NCI-H345 (cell line): ENCODE measurements at places on chromosomes 1 and 21.

GRCh38 chr1:201538612-201539551 lies at the start of gene NAV1:
TSS of gene NAV1 (plus strand) at chr1:201539127. CDS start at chr1:201622885, 83,758 bp downstream.
- peak; percentile 72 for DNase-seq

GRCh38 chr21:46266946-46267345 lies 18.5 kb downstream of the MCM3AP start:
- no peak for DNase-seq

- DNase-seq, result no peak
These were observed 19.6 kb downstream of the SMAP2 start for GRCh38 chr1:40393173-40393572.

- no peak for DNase-seq
These were observed 417.9 kb downstream of the KIF26B start for GRCh38 chr1:245572709-245573108.

GRCh38 chr1:66290761-66291530 lies 243.0 kb upstream of the SGIP1 start:
- DNase-seq, result no peak

DNA sequence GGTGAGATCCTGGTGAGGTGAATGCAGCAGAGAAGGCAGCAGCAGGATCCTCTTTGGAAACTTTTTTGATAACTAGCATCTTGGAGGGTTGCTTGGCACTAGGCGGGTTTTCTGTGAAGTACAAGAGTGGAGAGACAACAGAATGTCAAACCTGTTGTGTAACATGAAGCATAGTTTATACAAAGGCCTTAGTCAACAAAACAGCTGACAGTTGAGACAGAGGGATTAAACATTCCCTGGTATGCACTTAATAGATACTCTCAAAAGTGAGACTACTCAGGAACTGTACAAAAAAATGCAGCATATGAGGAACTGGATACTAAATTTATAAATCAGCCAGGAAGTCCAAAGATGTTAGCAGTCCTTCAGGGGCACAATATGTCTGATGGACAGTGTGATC lies 16.4 kb upstream of the CCDC17 start:
- no peak for DNase-seq

DNA sequence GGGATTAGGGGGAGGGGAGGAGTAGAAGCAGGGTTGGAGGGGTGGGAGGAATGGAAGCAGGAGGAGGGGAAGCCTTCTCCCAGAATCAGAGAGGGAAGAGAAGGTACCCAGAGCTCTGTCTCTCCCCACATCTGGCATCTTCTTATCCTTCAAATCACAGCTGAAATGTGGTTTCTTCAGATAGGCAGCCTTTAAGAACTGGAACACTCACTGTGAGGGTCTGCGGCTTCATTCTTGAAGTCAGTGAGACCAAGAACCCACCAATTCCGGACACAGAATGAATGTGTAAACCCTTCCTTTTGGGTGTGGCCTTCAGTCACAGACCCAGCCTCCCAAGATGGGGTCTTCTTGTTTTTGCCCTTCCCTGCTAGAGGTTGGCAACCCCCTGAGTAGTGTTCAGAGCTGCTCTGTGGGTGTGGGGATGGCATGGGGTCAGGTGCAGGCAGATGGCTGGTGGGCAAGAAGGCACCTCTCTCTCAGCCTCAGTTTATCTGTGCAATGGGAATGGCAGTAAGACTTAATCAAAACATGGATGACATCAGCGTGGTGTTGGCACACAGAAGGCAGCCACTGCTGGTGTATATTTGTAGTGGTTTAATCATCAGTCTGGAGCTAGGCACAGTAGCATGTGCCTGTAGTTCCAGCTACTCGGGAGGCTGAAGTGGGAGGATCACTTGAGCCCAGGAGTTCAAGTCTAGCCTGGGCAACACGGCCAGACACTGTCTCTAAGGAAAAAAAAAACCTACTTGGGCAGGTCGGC lies 7.2 kb downstream of the FAAH start:
- no peak for DNase-seq

DNA sequence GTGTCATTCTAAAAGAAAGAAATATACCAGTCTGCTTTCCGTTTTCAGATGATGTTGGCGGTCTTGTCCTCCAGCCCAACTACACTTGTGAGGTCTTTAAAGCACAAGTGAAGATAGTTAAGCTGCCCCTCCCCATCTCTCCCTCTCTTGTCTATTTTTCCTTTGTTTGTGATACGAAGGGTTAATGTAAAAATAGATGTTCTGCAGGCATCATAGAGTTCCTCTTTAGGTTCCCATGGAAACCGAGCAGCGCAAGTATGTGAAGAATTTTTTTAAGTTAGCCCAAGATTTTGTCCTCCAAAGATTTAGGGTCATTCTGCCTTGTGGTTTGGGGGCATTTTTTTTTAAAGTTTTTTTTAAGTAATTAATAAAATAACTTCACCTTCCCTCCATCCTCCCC lies 232.4 kb upstream of the AJAP1 start:
- DNase-seq, result no peak

- DNase-seq, result peak; percentile 72
These were observed 5.7 kb downstream of the HIVEP3 start for GRCh38 chr1:41913014-41913413.

DNA sequence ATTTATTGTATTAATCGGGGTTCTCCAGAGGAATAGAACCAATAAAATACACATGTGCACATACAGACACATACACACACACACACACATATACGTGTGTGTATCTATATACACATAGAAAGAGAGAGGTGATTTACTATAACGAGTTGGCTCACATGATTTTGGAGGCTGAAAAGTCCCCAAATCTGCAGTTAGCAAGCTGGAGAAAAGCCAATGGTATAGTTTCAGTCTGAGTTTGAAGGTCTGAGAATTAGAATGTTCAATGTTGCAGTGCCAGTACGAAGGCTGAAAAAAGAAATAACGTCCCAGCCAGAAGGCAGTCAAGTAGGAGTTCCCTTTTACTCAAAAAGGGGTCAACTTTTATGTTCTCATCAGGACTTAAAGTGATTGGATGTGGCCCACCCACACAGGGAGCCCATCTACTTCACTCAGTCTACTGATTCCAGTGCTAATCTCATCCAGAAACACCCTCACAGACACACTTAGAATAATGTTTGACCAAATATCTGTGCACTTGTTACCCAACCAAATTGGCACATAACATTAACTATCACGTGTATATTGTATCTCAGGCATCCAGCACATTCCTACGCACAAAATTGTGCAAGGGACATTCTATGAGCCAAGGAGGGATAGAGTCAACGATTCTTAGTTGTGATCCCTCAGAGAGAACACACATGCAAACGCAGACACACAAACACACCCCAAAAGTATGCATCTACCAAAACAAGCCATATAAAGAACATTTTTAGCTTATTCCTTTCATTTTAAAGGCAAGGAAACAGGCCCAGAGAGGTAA lies 195.5 kb upstream of the DUSP10 start:
- no peak for DNase-seq

- DNase-seq, result no peak
These were observed 918 bp upstream of the CD2 start for GRCh38 chr1:116753312-116753711.

DNA sequence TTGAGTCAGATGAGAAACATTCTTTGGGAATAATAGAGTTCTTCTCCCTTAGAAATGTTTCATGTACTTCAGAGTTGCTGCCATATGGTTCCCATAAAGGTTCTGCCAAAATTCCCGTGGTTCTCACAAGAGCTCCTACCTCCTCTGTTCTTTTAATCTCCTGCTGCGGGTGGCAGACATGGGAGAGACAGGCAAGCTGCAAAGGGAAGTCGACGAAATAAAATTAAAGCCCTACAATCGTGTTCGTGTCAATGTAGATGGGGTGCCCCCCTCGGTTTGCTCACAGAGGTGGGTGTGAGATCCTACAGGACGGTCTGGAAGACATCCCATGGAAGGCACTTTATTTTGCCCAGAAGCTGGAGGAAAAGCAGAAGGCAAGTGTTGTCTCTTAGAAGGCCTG lies 276.0 kb downstream of the RWDD3 start:
- no peak for DNase-seq

DNA sequence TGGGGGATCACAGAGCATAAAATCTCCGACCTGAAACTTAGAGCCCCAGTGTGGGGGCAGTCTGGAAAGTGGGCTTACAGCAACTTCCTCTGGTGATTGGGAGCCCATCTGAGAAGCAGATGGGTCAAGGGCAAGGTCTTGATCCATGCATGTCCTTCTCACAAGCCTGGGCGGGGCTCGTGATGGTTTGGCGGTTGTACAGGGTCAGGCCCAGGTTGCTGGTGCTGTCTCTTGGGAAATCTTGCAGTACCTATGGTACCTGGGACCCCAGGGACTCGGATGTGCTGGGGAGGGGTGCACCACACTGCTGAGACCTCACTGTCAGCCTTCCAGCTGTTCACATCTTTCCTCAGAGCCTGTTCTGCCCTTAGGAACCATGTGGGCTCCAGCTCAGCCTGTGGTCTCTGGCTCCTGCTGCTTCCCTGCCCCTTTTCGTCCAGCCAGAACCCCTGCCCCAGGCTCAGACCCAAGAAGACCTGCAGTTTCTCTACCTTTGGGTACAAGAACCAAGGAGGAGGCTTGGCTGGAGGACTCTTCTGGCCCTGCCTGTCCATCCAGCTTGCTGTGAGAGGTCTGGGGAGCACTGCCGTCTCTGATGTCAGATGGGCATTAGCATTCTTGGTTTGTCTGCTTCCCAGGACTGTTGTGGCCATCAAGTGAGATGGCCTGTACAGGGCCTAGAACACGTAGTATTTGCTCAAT lies 24.5 kb downstream of the WNT4 start:
- no peak for DNase-seq

- DNase-seq, result no peak
These were observed 27.7 kb upstream of the VPS13D start for GRCh38 chr1:12202190-12202497.

GRCh38 chr1:81921344-81921743 lies 120.6 kb downstream of the ADGRL2 start:
- no peak for DNase-seq

DNA sequence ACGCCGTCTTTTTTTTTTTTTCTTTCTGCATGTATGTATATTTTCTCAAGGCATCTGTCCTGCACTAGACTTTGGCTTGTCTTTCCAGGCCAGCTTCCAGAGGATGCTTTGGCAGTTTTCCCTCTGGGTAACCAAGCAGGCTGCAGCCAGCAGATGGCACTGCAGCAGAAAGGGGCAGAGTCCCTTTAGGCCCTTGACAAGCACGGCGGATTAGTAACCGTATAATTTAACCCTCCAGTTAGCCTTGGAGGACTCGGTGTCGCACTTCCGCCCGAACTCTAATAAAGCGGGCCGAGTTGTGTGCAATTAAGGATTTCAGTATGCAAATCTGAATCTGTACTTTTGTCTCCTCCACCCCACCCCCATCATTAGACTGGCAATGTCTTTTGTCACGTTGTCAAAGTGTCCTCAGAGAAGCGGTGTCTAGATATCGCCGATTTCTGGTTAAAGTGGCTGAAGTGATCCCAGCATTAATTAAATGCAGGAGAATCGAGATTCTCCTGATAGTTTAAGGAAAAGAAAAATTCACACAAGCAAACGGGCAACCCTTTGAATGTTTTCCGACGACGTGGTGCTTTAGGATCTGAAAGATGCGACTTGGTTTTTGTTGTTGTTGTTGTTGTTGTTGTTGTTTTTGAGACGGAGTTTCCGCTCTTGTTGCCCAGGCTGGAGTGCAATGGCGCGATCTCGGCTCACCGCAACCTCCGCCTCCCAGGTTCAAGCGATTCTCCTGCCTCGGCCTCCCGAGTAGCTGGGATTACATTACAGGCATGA lies 1.1 kb upstream of the TMEM167B start:
- peak; percentile 89 for DNase-seq

DNA sequence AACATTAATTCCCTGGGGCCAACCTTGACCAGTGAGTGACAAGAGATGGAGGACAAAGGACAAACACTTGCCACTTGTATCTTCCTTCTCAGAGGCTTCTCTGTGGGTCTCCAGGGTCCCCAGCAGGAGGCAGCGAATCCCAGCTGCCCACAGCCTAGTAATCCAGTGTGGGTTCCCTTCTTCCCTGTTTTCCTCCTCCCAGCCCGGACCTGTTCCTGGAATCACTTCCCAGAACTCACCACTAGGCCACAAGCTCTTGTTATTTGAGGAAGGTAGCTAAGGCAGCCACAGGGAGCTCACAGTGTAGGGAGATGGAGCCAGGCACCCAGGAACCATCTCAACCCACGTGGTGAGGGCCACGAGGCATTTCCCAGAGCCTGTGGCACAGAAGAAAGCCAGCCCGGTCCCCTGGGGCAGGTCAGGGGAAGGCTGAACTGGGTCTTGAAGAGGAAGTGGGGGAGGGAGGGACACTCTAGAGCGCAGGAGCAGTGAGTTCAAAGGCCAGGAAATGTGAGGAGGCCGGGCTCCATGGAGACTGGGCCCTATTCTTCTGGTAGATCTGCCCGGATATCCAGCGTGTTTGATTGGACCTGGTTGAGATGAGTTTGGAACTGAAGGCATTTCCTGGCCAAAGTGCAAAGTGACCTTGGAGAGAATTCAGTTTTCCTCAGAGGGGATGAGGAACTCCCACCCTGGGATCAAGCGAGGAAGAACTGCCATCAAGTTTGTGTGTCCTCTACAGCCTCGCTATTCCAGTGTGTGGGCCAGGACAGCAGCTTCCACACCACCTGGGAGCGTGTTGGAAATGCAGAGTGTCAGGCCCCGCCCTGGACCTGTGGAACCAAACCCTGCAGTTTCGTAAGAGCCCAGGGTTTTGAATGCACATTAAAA lies 20.3 kb upstream of the C2CD2 start:
- DNase-seq, result no peak

- DNase-seq, result no peak
These were observed 1.5 kb upstream of the ZMPSTE24 start for GRCh38 chr1:40256401-40257084.

DNA sequence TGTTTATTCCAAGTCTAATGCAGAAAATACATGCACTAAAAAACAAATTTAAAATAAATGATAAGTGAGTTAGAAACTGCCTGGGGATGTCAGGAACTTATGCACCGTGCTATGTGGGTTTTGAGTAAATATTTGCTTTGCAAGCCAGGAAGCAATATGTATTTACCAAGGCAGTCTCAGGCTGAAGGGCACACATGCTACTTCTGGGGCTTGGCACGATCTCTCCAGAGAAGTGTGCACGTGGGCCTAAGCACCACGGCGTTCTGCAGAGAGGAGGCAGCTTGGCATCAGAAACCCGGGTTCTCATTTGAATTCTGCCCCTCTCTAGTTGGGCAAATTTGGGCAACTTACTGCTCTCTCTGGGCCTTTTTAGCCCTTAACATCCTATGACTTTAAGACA lies 72.6 kb upstream of the ROR1 start:
- peak; percentile 69 for DNase-seq

- DNase-seq, result no peak
These were observed 149.0 kb downstream of the TOMM20 start for GRCh38 chr1:234979296-234980279.

DNA sequence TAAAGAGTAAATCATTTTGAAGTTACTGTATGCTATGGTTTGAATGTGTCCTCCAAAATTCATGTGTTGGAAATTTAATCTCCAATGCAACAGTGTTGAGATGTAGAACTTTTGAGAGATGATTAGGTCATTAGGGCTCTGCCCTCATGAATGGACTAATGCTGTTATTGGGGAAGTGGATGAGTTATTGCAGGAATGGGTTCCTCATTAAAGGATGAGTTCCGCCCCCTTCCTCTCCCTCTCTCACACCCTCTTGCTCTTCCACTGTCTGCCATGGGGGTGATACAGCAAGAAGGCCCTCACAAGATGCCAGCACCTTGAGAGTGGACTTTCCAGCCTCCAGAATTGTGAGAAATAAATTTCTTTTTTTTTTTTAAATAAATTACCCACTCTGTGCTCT lies 97.6 kb downstream of the ATP1A1 start:
- no peak for DNase-seq
